Dermis blood vessel endothelial cell (primary cell): ENCODE measurements at places on chromosomes 2 and 18. TPM values are rescaled to one million over a fixed set of nuclear protein-coding genes. Genes with fewer than 3 reads are reported as not detected.

XDH gene
- not detected in 2 replicates for total RNA-seq

AFF3 gene
- 0.05 TPM in 1 of 2 replicates, not detected in the other for total RNA-seq

PIEZO2 gene
- total RNA-seq: 141 and 342 TPM in 2 replicates

SH3RF3 gene
- 7.7 and 13.5 TPM in 2 replicates for total RNA-seq

KLHL29 gene
- 3.7 and 5.8 TPM in 2 replicates for total RNA-seq

CHST9 gene
- under 0.01 and 0.34 TPM in 2 replicates for total RNA-seq

PREPL gene
- 19.4 and 26.8 TPM in 2 replicates for total RNA-seq

TP53I3 gene
- total RNA-seq: 63.2 and 88.3 TPM in 2 replicates

SERPINB13 gene
- not detected in 2 replicates for total RNA-seq
